ENCODE measurements at places on chromosomes 6 and 20.

GRCh38 chr6:4953440-4953839 lies 50.4 kb downstream of the RPP40 start:
- DNase-seq: no peak

DNA sequence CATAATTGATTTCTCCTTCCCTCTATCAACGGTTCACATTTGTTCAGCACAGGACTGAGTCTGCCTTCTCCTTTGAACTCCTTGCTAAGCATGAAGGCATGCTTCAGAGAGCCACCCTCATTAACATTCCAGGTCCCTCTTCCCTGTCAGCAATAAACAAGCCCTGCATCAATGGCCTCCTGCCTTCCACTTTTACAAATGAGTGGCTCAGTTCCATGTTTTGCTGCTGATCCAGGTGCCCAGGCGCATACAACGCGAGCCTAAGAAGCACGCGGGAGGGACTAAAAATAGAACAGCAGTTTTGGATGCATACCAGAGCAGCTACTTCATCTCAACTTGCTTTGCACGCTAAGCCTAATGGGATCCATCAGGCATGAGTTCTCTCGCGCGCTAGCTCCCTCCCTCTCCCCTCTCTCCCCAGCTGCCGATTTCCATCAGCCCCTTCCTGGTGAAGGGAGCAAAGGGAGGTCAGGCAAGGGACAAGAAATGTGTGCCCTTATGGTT lies 53.4 kb downstream of the TRAF3IP2 start:
- DNase-seq: no peak

DNA sequence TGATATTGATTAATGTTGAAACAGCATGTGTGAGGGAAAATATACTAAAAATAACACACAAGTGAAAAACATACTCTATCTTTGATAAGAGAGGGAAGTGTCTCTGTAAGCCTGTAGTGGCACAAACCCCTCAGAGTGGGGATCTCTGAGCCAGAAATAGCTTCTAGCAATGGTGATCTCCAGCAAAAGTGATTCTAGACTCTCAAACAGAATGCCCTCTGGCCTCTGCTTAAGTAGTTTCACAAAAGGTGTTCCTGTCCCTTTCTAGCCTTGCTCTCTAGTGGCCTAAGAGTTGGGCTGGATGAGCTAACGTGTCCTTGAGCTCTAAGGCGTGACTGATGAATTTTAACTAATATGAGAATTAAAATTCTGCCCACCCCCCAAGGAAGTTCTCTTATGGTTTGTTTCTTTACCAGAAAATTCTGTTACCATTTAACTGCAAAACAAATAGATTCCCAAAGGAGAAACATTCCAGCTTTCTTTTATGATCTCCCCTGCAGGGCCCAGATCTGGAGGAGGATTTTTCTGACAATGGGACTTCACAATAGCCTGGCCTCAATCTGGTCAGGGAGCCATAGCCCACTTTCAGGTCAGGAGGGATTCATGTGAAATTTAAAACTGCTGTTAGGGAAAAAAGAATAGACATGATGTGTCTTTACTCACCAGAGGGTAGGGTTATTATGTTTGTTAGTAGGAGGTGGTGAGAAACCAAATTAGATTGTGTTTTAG lies 182.5 kb upstream of the LAMP5 start:
- DNase-seq: no peak

DNA sequence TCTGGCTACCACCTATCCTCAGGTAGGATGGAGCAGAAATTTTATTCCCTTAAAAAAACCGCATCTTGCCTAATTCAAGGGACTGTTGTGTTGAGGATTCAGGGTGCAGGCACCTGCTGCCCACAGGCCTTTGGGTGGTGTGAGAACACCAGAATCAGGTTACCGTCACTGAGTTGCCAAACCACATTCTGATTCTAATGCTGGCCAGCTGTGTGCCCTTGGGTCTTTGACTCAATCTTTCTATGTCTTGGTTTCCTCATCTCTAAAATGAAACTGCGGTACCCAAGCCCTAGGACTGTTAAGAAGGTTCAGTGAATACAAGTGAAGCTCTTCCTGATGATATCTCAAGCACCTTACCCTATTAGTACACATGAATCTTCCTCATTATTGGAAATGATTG lies 827.3 kb downstream of the DHX35 start:
- DNase-seq: no peak

All from CD4-positive, alpha-beta T cell treated with Interleukin-6 for 4 hours (primary cell).